ENCODE measurements at places on chromosomes 3 and 15. TPM values are rescaled to one million over a fixed set of nuclear protein-coding genes. Genes with fewer than 3 reads are reported as not detected.

DNA sequence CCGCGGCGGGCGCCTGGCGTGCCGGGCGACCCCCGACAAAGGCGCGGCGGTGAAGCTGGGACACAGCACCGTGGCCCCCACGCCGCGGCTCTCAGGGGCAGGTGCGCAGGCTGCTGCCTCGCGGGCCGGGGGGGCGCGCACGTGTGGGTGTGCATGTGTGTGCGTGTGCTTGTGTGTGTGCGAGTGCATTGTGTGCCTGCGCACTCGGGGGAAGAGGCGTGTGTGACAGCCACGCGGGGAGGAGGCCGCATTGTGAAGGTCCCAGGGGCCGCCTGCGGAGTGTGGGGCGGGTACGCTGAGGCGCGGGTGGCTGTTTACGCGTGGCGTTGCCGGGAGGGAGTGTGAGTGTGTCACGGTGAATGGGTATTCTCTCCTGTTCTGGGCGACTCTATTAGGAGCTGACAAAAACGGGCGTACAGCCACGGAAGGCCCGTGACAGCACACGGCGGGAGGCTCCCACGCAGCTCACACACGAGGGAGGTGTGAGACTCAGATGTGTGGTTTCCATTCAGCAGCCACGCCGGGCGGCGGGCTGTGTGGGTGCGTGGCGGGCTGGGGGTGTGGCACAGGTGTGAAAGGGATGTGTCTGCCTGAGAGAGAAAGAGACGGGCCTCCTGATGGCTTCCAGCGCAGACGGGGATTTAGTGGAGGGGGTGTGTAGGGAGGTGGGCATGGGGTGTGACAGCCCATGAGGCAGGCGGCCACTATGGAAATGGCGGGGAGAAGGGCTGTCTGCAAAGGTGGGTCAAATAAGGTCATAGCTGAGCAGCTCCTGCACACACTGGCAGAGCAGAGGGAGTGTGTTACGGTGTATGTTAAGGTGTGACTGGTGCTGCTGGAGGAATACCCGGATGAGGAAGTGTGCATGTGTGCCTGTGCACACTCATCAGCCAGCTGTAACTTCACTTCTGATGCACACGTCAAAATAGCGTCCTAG lies 750 bp downstream of the PODXL2 start:
- no peaks in the 10 kb centered on the region for H3K36me3 ChIP-seq
- peak overlapping the region; percentile 60 for H3K4me3 ChIP-seq
- peaks cover 30% of the 10 kb centered on the region for H3K4me1 ChIP-seq

DNA sequence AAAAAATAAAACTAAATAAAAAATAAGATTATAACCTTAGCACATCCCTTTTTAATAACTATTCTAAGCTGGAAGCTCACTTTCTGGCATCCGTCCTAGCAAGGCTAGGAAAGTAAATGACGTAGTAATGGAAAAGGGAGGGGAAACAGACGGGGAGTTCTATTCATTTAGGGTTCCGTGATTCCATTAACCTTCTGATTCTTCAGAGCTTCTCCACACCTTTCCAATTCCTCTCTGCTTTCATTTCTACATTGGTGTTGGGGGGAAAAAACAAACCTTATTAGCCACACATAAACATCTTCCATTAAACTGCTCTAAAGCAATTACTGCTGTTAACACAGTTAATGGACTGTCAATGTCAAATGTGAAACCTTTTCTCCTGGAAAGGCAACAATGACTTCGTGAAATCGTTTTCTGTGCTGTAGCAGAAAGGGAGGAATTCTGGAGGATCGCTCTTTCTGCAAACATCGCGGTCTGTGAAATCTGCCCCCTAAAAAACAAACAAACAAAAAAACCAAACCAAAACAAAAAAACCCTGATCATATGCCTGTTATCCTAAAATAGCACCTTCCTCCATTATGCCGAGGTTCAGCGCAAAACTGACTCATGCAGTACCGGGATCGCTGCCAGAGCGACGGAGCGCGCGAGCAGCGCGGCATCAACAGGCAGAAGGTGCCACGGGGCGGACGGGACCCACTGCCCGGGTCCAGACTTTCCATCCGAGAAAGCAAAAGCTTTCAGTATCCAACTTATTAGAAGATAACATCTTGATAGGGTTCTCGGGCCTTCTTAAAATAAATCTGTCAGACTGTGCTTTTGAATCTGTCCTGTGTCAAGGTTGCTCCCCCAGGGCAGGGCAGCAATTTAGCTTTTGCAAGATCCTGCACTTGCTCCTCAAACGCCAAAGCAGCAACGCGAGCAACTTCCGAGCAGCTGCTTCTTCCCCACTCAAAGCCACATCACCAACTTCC lies 156.2 kb downstream of the FGF12 start:
- no peak for DNase-seq
- H3K27ac ChIP-seq = no peak overlapping the region
- no peaks in the 10 kb centered on the region for H3K27me3 ChIP-seq
- H3K4me3 ChIP-seq = peak overlapping the region; percentile 51

GRCh38 chr3:53523346-53523745 lies 28.9 kb downstream of the CACNA1D start:
- no peak overlapping the region for H3K27ac ChIP-seq
- H3K4me3 ChIP-seq = no peak overlapping the region
- H3K4me1 ChIP-seq = peaks cover 3% of the 10 kb centered on the region
- no peaks in the 10 kb centered on the region for H3K36me3 ChIP-seq

- H3K27me3 ChIP-seq = no peaks in the 10 kb centered on the region
- H3K36me3 ChIP-seq = no peaks in the 10 kb centered on the region
- no peak overlapping the region for H3K4me3 ChIP-seq
- peaks cover 16% of the 10 kb centered on the region for H3K4me1 ChIP-seq
Observed at GRCh38 chr3:61979638-61980037, 393.7 kb downstream of the FEZF2 start.

- no peak for DNase-seq
- H3K27ac ChIP-seq = no peak overlapping the region
- H3K36me3 ChIP-seq = peaks cover 2% of the 10 kb centered on the region
- peaks cover 13% of the 10 kb centered on the region for H3K4me1 ChIP-seq
Observed at GRCh38 chr3:184295771-184296170, 3.3 kb upstream of the PSMD2 start.

DNA sequence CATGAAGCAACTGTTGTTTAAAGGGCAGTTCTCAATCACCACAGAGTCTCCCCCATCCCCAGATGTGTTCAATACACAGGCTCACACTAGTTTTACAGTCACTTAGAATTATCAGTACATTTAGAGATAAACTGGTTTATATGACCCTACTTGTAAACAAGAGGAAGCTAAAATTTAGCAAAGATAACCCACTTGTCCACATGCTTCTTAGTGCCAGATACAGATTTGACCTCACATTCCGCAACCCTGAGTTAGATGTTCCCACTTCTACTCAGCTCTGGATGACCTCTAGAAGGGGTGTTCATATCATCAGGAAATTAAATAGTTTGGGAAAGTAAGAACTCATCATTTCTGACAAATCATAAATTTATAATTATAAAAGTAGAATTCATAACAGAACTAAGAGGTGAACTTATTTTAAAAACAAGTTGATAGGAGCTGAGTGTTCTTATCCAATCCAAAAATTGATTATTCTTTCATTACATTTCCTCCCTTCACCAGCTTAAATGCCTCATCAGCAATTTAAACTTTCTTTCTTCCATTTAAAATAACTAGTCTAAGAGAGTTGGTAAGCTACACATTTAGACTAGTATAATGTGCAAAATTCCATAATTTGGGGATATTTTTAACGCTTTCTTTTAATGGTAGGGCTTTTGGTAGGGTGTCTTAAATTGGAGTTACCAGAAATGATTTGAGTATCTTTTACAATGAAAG lies 131.2 kb downstream of the FBN1 start:
- H3K4me1 ChIP-seq = peaks cover 5% of the 10 kb centered on the region
- H3K27ac ChIP-seq = no peak overlapping the region
- DNase-seq = no peak
- peaks cover 10% of the 10 kb centered on the region for H3K36me3 ChIP-seq
- no peak overlapping the region for H3K4me3 ChIP-seq

DNA sequence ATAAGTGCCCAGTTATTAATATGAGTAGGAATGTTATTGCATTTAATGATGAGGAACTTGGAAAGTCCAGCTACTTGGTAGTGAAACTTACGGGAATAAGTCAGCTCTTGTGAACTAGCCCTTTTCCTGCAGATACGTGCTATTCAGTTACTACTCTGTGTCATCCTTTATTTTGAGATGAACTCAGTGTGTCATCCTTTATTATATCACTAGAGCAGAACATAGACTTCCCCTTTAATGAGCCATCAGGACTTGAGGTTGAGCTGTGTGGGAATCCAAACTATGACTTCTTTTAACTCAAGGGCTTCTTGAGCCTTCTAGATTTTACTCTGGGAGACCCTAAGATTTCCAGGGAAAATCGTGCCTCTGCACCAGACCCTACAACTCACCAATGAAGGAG lies 3.6 kb downstream of the ACTC1 start:
- H3K4me3 ChIP-seq = no peak overlapping the region
- peaks cover 28% of the 10 kb centered on the region for H3K27me3 ChIP-seq
- DNase-seq = no peak
- H3K27ac ChIP-seq = no peak overlapping the region
- H3K4me1 ChIP-seq = peaks cover 9% of the 10 kb centered on the region

GRCh38 chr15:77029166-77030047 lies 34.5 kb downstream of the PSTPIP1 start:
- H3K27me3 ChIP-seq = peaks cover 2% of the 10 kb centered on the region
- no peaks in the 10 kb centered on the region for H3K36me3 ChIP-seq
- peak; percentile 11 for DNase-seq
- peaks cover 2% of the 10 kb centered on the region for H3K4me1 ChIP-seq
- no peak overlapping the region for H3K27ac ChIP-seq
- H3K4me3 ChIP-seq = no peak overlapping the region

- H3K27ac ChIP-seq = no peak overlapping the region
- H3K27me3 ChIP-seq = no peaks in the 10 kb centered on the region
- H3K4me1 ChIP-seq = no peaks in the 10 kb centered on the region
- DNase-seq = no peak
- no peak overlapping the region for H3K4me3 ChIP-seq
Observed at GRCh38 chr3:185420762-185421161, 57.8 kb downstream of the MAP3K13 start.

- H3K4me3 ChIP-seq = no peak overlapping the region
- no peak overlapping the region for H3K27ac ChIP-seq
- no peaks in the 10 kb centered on the region for H3K36me3 ChIP-seq
- H3K4me1 ChIP-seq = no peaks in the 10 kb centered on the region
- no peak for DNase-seq
Observed at GRCh38 chr15:75325922-75326321, 9.9 kb upstream of the COMMD4 start.

GRCh38 chr3:8574040-8574669 lies 70.4 kb downstream of the SSUH2 start:
- no peak overlapping the region for H3K27ac ChIP-seq
- H3K36me3 ChIP-seq = peaks cover 17% of the 10 kb centered on the region
- no peak for DNase-seq
- no peaks in the 10 kb centered on the region for H3K4me1 ChIP-seq
- H3K27me3 ChIP-seq = no peaks in the 10 kb centered on the region
- no peak overlapping the region for H3K4me3 ChIP-seq

DNA sequence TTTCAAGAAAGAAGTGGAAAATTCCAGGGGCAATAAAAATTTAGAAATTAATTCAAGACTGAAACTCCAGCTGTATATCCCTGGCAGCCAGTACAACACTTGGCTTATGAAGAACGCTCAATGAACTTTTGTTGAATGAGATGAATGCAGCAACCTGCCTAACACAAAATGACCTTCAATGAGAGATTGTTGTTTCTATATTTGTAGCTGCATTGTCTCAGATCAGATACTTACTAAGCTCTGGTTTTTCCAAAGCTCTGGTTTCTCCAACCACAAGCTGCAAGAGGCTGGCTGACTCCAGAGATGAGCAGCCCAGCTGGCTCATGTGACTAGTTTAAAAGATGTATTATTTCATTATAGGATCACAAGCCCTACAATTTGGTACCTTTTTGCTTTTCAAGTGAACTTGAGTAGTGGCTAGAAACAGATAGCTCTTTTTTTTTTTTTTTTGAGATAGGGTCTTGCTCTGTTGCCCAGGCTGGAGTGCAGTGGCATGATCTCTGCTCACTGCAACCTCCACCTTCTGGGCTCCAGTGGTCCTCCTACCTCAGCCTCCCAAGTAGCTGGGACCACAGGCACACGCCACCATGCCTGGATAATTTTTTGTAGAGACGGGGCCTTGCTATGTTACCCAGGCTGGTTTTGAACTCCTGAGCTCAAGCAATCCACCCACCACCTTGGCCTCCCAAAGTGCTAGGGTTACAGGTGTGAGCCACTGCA lies 57.4 kb downstream of the UMPS start:
- peaks cover 2% of the 10 kb centered on the region for H3K36me3 ChIP-seq
- H3K27me3 ChIP-seq = no peaks in the 10 kb centered on the region
- DNase-seq = no peak
- H3K27ac ChIP-seq = no peak overlapping the region
- H3K4me3 ChIP-seq = no peak overlapping the region

DNA sequence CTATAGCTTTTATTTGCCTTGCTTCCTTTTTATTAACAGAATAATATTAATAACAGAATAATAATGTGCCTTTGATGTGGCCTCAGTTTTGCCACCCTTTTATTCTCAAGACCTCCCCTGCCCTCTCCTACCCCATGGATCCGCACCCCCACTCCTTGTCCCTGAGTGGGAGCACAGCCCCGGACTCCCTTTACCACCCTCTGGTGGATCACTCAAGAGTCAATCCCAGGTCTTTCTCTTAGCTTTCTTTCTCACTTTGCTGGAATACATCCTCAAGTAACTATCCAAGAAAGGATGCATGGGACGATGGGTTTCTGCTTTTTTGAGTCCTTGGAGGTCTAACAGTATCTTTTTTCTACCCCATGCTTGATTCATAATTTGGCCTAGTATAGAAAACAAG lies 63.4 kb downstream of the KLF13 start:
- H3K27ac ChIP-seq = no peak overlapping the region
- H3K36me3 ChIP-seq = peaks cover 10% of the 10 kb centered on the region
- H3K4me3 ChIP-seq = no peak overlapping the region
- DNase-seq = no peak
- peaks cover 27% of the 10 kb centered on the region for H3K27me3 ChIP-seq

The BCHE gene
- 6.4 TPM for total RNA-seq

The ATP13A4 gene
- 2.0 TPM for total RNA-seq

The PRKCD gene
- total RNA-seq = 16.1 TPM

The FANCD2OS gene
- not detected for total RNA-seq

The UTS2B gene
- 0.90 TPM for total RNA-seq

The SLC22A13 gene
- total RNA-seq = 0.85 TPM

The PLS1 gene
- total RNA-seq = 7.2 TPM

The STRA6 gene
- total RNA-seq = 114 TPM

The TRPM1 gene
- not detected for total RNA-seq
